Activated CD4-positive, alpha-beta memory T cell treated with anti-CD3 and anti-CD28 coated beads for 36 hours (primary cell): ENCODE measurements at places on chromosomes 11 and 22.

DNA sequence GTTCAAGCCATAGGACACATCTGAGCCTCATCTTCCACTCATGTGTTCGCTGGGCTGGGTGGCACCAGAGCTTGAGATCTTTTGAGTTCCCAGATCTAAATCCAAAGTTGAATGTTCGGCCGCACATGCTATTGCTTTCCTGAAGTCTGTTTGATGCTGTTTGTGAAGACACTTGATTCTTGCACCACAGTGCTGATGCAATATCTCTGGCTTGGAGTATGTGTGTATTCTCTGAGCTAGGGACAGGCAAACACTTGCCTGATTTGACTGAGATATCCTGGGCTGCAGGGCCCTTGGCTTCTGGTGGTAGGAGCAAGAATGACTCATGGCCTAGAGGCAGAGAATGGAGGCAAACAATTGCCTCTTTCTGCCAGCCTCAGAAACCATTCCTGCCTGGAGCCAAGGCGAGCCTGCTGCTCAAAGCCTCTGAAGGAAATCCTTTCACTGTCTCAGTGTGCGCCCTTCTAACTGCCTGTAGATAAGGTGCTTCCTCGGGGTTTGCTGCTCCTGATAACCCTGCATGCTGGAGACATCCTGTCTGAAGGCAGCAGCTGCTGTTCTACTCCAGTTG, 73.0 kb downstream of the CYB5R2 start:
- H3K4me1 ChIP-seq: no peaks in the 10 kb centered on the region
- H3K4me3 ChIP-seq: no peak overlapping the region
- no peaks in the 10 kb centered on the region for H3K27me3 ChIP-seq
- H3K27ac ChIP-seq: no peak overlapping the region
- no peak for DNase-seq

DNA sequence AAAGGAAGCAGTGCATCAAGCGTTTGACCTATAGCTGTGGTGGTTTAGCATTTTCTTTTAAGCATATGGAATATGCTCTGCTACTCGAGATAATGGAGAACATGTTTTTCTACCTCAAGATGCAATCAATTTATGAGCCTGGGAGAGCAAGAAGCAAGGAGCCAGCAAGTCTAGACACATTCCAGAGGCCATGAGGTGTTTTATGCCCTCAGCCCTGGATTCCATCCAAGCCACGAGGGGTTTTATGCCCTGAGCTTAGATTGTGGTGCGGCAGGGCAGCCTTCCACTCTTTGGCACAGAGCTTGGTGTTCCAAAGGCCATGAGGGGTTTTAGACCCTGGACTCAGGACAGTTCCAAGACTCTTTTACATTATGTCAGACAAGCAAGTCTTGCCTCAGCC, 11.7 kb upstream of the DNAJB13 start:
- peaks cover 9% of the 10 kb centered on the region for H3K36me3 ChIP-seq
- H3K27ac ChIP-seq: no peak overlapping the region
- no peaks in the 10 kb centered on the region for H3K4me1 ChIP-seq
- no peaks in the 10 kb centered on the region for H3K27me3 ChIP-seq
- no peak for DNase-seq
- H3K4me3 ChIP-seq: no peak overlapping the region

DNA sequence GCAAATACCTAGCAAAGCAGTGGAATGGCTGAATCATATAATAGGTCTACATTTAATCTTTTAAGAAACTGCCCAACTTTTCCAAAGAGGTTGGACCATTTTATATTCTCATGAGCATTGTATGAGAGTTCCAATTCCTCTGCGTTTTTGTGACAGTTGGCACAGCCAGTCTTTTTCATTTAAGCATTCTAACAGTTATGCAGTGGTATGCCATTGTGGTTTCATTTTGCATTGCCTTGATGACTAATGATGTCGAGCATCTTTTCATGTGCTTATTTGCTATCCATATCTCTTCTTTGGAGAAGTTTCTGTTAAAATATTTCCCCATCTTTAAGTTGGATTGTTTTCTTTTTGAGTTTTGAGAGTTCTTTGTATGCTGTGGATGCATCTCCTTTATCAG, 38.7 kb downstream of the EIF3F start:
- no peak overlapping the region for H3K4me3 ChIP-seq
- no peak for DNase-seq
- H3K4me1 ChIP-seq: no peaks in the 10 kb centered on the region
- peaks cover 6% of the 10 kb centered on the region for H3K27me3 ChIP-seq

DNA sequence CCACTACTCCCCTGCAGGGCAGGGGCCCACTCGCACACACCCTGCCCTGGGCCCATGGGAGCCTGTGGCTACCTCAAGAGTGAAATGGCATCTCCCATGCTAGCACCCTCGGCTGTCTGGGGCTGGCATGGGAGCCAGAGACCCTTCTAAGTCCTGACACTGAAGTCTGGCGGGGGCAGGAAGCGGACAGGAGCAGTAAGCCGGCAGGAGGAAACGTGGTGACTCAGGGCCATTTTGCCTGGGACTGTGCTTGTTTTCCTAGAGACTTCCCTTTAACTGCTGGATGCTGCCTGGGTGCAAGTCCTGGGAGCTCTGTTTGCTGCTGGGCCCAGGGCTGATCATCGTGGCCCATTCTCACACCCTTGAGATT, 16.8 kb downstream of the RELT start:
- H3K36me3 ChIP-seq: peaks cover 10% of the 10 kb centered on the region
- H3K4me3 ChIP-seq: no peak overlapping the region
- no peak for DNase-seq
- no peaks in the 10 kb centered on the region for H3K27me3 ChIP-seq
- H3K4me1 ChIP-seq: peaks cover 4% of the 10 kb centered on the region

- DNase-seq: no peak
- H3K4me3 ChIP-seq: no peak overlapping the region
- H3K27me3 ChIP-seq: peaks cover under 1% of the 10 kb centered on the region
- H3K36me3 ChIP-seq: no peaks in the 10 kb centered on the region
These were observed 121.3 kb upstream of the CADM1 start for GRCh38 chr11:115625502-115625901.

DNA sequence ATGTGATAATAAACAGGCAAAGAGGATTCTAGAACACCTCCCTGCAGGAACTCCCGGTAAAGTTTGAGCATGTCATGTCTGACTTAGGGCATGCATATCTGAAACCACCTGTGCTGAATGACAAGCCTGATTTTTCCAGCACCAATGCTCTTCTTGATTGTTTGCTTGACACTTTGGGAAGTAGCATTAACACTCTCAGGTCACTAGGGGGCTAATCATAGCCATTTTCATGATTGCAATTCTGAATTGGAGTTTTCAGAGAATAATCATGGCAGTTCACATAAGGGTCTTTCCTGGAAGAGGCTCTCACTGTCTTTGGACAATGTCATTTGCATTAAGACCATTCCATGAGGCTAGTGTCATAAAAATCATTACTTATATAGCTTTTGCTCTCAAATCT, 234.4 kb upstream of the MTNR1B start:
- no peak overlapping the region for H3K27ac ChIP-seq
- H3K27me3 ChIP-seq: no peaks in the 10 kb centered on the region
- no peaks in the 10 kb centered on the region for H3K4me1 ChIP-seq
- H3K36me3 ChIP-seq: no peaks in the 10 kb centered on the region

DNA sequence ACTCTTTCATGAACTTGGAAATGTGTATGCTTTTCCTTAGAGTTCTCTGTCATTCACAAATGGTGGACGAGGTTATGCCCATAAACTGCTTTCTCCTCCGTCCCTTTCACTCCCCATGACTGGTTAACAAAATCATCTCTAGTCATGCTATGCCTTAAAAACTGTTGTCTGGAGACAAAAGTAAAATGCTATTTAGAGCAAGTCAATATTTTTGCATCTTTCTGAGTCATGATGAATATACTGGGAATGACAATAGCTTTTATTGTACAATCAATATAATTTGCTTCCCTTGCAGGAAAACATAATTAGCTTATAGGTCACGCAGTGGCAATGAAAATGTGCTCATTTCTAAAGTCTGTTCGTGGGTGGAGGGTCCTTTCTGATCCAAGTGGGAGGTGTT, 216.7 kb upstream of the SORL1-AS1 start:
- no peaks in the 10 kb centered on the region for H3K4me1 ChIP-seq
- H3K36me3 ChIP-seq: no peaks in the 10 kb centered on the region
- no peak overlapping the region for H3K27ac ChIP-seq

DNA sequence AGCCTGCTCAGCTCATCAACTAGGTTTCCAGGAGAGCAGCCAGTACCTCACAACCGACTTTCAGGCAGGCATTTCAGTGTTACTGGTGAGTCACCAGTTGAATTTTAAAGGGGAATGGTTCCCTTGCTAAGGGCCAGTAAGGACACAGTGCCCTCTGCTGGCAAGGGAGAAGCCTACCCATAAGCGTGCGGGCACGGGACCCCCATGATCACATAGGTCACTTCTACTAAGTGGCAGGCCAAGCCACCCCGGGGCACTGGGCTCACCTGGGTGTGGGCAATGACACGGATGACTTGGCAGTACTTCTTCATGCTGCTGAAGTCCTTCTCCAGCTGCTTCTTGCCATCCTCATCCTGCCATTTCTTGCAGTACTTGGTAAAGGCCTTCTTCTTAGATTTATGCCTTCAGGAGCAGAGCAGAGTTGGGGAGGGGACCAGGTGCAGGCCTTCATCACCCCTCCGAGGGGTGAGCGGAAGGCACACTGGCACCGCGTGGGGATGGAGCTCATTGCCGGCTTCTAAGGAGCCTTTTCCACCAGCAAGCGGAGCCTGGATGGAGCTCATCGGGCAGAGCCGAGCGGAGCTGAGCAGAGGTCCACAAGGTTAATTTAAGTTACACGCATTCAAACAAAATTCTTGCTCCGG, 2.9 kb downstream of the RPL3 start:
- H3K4me3 ChIP-seq: peak overlapping the region; percentile 100
- H3K4me1 ChIP-seq: peaks cover 48% of the 10 kb centered on the region
- DNase-seq: peak; percentile 87

- DNase-seq: no peak
- no peak overlapping the region for H3K27ac ChIP-seq
- no peaks in the 10 kb centered on the region for H3K4me1 ChIP-seq
- no peak overlapping the region for H3K4me3 ChIP-seq
- no peaks in the 10 kb centered on the region for H3K36me3 ChIP-seq
These were observed 17.3 kb upstream of the MRGPRF start for GRCh38 chr11:69030301-69030700.

DNA sequence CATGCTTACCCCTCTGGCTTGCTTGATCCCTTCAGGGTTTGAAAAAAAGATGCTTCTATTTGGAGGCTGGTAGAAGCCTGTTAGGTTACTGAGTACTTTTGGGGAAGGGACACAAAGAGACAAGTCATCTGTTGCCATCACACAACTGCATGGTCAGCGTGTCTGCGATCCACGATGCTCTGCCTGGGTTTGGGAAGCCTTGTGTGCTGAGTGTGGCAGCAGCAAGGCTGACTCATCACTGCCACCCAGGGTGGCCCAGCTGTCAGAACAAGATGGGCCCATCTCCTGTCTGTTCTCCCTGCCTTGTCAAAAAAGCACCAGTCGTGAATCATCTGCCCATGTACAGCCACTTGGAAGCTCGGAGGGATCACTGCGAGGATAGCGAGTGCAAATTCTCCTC, 26.2 kb downstream of the UBASH3B start:
- H3K36me3 ChIP-seq: no peaks in the 10 kb centered on the region
- no peak for DNase-seq
- no peaks in the 10 kb centered on the region for H3K27me3 ChIP-seq
- H3K4me1 ChIP-seq: peaks cover 29% of the 10 kb centered on the region
- H3K4me3 ChIP-seq: no peak overlapping the region

DNA sequence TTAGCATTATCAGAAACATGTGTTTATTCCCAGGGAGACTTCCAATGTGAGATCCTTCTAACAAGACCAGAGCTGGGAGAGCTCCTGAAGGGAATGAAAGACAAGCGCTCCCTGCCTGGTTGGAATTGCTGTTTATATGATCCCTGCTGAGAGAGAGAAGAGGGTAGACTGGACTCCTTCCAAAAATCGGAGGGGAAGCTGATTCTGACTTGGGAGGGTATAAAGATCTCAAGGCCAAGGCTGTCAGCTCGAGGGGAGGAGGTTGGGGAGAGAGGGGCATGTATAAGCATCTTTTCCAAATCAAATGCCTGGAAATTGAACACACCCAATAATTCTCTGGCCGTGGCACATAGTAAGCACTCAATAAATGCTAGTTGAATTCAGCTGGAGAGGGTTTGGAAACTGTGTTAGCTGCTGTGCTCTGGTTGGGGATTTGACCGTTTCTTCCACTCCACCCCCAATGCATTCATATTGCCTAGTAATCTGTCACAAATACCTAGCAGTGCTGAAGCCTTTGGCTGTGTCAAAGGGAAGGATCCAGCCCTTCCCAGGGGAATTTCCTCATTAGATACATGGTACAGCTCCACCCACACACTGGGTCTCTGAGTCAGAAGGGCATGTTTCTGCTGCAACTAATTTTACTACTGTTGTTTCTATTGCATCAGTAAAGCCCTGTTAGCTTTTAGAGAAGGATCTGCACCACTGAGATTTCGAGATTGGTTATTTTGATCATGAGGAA, 61.5 kb downstream of the CACNG2 start:
- no peak overlapping the region for H3K27ac ChIP-seq
- no peaks in the 10 kb centered on the region for H3K4me1 ChIP-seq
- peaks cover 46% of the 10 kb centered on the region for H3K27me3 ChIP-seq
- H3K4me3 ChIP-seq: no peak overlapping the region
- no peak for DNase-seq
- no peaks in the 10 kb centered on the region for H3K36me3 ChIP-seq

DNA sequence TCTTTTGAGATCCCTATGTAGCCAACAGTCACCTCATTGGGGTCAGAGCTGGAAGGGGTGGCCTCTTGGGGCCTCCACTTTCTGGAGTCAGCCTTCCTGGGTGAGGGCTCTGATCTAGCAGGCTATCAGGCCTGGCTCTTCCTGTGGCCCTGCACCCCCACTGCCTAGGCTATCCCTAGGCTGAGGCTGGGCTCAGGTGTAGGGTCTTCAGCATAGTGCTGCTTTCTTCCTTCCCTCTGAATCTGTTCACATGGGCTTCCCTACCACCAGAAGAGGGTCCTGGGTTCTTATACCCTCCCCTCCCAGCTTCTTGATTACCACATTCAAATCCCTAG, 456 bp upstream of the SPI1 start:
- no peaks in the 10 kb centered on the region for H3K27me3 ChIP-seq
- no peak for DNase-seq
- H3K27ac ChIP-seq: no peak overlapping the region
- no peaks in the 10 kb centered on the region for H3K36me3 ChIP-seq
- peaks cover 9% of the 10 kb centered on the region for H3K4me1 ChIP-seq
- no peak overlapping the region for H3K4me3 ChIP-seq

- DNase-seq: no peak
- H3K27ac ChIP-seq: no peak overlapping the region
- peaks cover 20% of the 10 kb centered on the region for H3K27me3 ChIP-seq
- H3K36me3 ChIP-seq: no peaks in the 10 kb centered on the region
- H3K4me1 ChIP-seq: no peaks in the 10 kb centered on the region
These were observed 7.0 kb downstream of the KIRREL3 start for GRCh38 chr11:126993599-126993998.

DNA sequence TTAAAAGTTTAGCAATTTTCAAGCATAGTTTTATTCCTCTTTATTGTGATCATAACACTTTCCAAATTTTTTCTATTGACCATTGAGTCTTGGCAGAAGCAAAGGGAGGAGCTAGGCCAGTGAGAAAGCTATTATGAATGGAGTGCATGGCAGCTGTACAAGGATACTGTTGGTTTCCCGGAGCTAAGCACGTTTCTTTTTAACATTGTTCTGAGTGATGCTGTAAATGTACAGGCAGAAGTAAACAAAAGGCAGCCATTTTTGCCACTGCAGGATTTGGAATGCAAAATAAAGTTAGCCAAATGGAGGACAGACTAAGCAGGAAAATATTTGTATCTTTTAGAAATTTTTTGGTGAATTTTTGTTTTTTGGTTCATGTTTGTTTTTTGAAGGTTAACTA, 16.2 kb downstream of the CBL start:
- no peak overlapping the region for H3K27ac ChIP-seq
- no peak overlapping the region for H3K4me3 ChIP-seq
- peaks cover 43% of the 10 kb centered on the region for H3K4me1 ChIP-seq
- H3K36me3 ChIP-seq: peaks cover 2% of the 10 kb centered on the region
- H3K27me3 ChIP-seq: no peaks in the 10 kb centered on the region
- no peak for DNase-seq
